ENCODE measurements at places on chromosomes 3 and 15.

- DNase-seq: no peak
Measured at GRCh38 chr3:108677811-108678210, 79.4 kb downstream of the RETNLB start.

GRCh38 chr3:173044998-173045397 is 96.0 kb downstream of the SPATA16 start:
- DNase-seq: no peak

GRCh38 chr3:194756460-194756779 is 70.7 kb downstream of the FAM43A start:
- DNase-seq: no peak

DNA sequence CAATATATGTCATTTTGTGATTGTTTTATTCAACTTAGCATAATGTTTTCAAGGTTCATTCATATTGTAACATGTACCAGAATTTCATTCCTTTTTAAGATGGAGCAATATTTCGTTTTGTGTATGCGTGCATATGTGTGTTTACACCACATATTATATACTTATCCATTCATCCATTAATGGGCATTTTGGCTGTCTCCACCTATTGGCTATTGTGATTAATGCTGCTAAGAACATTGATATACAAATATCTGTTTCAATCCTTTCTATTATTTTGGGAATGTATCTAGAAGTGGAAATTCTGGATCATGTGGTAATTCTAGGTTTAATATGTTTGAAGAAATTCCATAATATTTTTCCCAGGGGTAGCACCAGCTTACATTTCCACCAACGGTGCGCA is 403.9 kb upstream of the LMCD1 start:
- no peak for DNase-seq

GRCh38 chr15:78508272-78508671 is 895 bp downstream of the HYKK start:
- no peak for DNase-seq

GRCh38 chr3:30453360-30454039 is 152.9 kb upstream of the TGFBR2 start:
- DNase-seq: no peak

GRCh38 chr15:26767169-26767670 is 5.6 kb downstream of the GABRB3 start:
- DNase-seq: no peak

Measured in ascending aorta (tissue), 2 donors.